ENCODE measurements at places on chromosomes 13 and 19.
A peak's percentile ranks its signal among the peaks of the same experiment; 100 is the strongest.

DNA sequence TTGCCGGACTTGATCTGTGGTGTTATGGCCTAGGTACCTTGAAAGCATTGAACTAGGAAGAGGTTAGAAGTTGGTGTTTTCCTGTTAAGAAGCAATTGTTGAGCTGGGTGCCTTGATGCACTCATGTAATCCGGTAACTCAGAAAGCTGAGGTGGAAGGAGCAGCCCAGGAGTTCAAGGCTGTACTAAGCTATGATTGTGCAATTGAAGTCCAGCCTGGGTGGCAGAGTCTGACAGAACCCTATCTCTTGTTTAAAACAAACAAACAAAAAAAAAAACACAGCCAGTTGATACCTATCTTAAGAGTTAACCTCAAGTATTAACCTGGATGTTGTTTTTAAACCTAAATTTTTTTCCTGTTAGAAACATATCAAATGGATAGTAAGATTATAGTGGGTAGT, 19.3 kb downstream of the SAFB start:
- no peak for DNase-seq

GRCh38 chr19:54644056-54644455, 13.8 kb downstream of the LILRB1 start:
- no peak for DNase-seq

DNA sequence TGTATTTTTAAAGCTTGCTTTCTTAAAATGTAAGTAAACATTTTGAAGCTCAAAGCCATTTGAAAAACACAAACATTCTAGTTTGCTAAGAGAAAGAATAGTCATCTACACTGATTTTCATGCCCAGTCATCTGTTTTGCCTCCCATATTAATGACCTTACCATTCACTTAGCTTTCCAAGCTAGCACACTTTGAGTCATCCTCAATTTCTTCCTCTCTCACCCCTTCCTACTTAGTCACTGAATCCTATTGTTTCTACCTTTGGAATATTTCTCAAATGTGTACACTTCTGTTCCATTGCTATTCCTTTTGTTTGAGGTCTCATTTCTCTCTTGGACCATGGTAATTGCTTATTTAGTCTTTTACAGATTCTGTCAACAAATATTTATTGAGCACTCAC, 7.3 kb upstream of the HS6ST3 start:
- DNase-seq: peak; percentile 82

- DNase-seq: peak; percentile 38
Observed at GRCh38 chr19:38729653-38730469, 14.4 kb downstream of the CAPN12 start.

DNA sequence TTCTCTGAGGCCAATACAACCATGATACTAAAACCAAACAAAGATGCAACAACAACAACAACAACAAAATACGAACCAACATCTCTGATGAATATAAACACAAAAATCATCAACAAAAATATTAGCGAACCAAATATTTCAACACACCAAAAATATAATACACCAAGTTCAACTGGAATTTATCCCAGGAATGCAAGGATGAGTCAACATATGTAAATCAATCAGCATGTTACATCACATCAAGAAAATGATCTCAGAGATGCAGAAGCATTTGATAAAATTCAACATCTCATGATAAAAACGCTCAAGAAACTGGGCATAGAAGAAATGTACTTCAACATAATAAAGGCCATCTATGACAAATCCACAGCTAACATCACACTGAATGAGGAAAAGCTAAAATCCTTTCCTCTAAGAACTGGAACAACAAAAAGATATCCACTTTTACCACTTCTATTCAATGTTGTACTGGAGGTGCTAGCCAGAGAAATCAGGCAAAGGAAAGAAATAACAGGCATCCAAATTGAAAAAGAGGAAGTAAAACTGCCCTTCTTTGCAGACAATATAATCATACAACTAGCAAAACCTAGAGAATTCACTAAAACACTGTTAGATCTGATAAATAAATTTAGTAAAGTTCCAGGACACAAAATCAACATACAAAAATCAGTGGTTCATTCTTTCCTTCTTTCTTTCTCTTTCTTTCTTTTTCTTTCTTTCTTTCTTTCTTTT, 2448.7 kb upstream of the PCDH20 start:
- DNase-seq: peak; percentile 3

GRCh38 chr13:24724714-24725113, 39.3 kb upstream of the RNF17 start:
- DNase-seq: no peak

- peak; percentile 69 for DNase-seq
Observed at GRCh38 chr13:101523154-101524131, 71.0 kb downstream of the ITGBL1 start.

Measured in bronchial epithelial cell (primary cell).